ENCODE measurements at places on chromosomes 13 and 19. TPM values are rescaled to one million over a fixed set of nuclear protein-coding genes. Genes with fewer than 3 reads are reported as not detected.
A peak's percentile ranks its signal among the peaks of the same experiment; 100 is the strongest.

Gene KLF1
- not detected for polyA plus RNA-seq

Gene PRSS57
- polyA plus RNA-seq, result not detected

Gene CGB3
- 0.10 TPM for polyA plus RNA-seq

Gene CABP5
- not detected for polyA plus RNA-seq

Gene DPF1
- 4.3 TPM for polyA plus RNA-seq

Gene NLRP7
- not detected for polyA plus RNA-seq

Gene CYP2A6
- polyA plus RNA-seq, result not detected

Gene GFY
- not detected for polyA plus RNA-seq

Gene KLK6
- not detected for polyA plus RNA-seq

Gene GDF15
- polyA plus RNA-seq, result 129 TPM

Gene CPT1C
- polyA plus RNA-seq, result 118 TPM

Gene FCAR
- not detected for polyA plus RNA-seq

DNA sequence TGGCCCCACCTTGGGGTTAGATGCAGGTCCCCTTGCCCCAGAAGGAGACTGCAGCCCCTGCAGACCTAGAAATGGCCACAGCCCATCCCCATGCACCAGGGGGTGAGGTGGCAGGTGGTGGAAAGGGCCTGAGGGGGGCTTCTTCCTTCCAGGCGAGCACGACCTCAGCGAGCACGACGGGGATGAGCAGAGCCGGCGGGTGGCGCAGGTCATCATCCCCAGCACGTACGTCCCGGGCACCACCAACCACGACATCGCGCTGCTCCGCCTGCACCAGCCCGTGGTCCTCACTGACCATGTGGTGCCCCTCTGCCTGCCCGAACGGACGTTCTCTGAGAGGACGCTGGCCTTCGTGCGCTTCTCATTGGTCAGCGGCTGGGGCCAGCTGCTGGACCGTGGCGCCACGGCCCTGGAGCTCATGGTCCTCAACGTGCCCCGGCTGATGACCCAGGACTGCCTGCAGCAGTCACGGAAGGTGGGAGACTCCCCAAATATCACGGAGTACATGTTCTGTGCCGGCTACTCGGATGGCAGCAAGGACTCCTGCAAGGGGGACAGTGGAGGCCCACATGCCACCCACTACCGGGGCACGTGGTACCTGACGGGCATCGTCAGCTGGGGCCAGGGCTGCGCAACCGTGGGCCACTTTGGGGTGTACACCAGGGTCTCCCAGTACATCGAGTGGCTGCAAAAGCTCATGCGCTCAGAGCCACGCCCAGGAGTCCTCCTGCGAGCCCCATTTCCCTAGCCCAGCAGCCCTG is 4.2 kb upstream of the F10 start:
- no peak for DNase-seq

DNA sequence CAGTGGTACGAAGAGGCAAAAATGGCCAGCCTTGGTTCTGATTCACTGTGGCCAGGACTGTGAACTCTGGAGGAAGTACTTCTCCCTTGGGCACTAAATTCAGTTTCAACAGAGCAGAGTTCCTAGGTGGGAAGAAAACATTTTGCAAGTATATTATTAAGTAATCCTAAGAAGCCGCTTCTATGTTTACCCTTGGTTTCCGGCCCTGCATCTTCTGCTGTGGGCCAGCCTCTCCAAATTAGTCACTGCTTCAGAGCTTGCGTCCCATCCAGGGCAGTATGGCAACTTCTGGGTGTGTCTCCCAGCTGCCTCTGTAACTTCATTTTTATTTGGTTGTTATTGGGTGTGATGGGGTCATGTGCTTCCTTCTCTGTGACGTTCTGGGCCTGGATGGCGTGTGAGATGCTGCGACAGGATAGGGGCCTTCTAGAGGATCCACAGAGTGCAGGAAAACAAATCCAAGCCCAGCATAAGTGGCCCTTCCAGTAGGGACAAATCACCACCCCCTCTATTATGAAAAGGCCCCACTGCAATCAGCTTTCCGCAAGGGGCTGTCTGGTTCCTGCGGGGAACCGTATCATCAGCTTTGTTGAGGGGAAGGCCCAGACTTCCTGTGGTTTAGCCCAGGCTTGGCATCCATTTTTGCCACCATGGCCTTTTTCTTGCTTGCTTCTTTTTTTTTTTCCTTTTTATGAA is 55.1 kb upstream of the C1QTNF9 start:
- no peak for DNase-seq

- no peak for DNase-seq
These were observed 21.5 kb downstream of the SHC2 start for GRCh38 chr19:439167-439900.

- no peak for DNase-seq
These were observed 94.6 kb downstream of the CRYL1 start for GRCh38 chr13:20431080-20431479.

GRCh38 chr19:47421844-47422395 is 2.6 kb upstream of the MEIS3 start:
- DNase-seq, result peak; percentile 90

GRCh38 chr19:14562660-14563589 is 8.9 kb downstream of the NDUFB7 start:
- DNase-seq, result peak; percentile 22

- DNase-seq, result no peak
These were observed 9.9 kb upstream of the CCNP start for GRCh38 chr19:40236366-40236765.

DNA sequence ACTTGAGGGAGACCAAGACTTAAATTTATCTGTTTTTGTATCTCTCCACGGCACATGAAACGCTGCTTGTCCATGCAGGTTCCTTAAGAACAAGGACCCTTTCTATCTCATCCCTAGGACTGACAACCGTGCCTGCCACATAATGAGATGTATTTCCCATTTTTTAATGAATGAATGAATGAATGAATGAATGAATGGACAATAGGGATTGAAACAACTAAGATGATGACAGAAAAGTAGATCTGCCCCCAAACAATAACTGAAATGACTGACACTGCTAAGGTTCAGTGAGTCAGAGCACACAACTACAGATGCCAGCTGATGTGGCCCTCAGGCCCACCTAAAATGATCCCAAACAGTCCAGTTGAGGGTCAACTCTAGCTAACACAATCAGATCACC is 69.8 kb downstream of the USP12 start:
- DNase-seq, result no peak

- no peak for DNase-seq
These were observed 44.3 kb downstream of the MUC16 start for GRCh38 chr19:8965887-8966286.

DNA sequence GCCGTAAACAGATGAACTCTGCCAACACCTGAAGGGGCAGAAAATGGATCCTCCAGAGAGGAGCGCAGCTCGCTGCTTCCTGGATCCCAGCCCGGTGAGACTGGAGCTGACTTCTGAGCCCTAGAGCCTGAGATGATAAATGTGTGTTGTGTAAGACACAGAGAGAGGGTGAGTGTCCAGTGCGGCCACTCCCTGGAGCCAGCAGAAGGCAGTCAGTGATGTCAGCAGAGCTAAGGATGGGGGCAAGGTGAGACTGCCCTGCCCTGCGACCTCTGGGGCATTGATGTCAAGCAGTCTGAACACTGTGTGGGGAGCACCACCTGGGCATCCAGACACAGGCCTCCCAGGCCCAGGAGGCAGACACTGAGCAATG is 9.7 kb upstream of the SLC35E1 start:
- no peak for DNase-seq

DNA sequence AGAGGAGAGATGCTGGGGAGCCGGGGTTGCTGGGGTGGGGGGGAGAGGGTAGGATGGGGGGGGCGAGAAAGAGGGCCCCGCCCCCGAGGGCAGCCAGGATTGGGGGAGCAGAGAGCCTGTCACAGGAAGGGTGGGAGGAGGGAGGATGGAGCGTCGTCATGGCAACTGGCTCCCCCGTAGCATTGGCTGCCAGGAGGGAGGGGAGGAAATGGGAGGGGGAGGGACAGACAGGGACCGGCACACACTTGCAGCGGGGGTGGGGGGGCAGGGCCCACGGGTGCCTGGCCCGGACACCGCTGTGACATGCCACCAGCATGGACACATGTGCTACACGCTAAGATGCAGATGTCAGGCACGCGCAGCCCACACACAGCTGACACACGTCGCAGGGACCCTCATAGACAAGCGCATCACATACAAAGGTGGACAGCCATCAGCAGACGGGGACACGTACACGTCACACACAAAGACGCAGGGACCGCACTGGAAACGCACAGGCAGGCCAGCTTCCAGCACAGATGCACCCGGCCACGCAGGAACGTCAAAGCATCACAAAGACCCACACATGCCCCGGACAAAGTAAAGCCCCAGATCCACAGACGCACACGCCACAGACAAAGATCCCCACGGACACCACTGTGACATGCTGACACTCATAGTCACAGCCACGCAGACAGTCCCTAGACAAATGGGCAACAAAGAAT is at the start of gene LMTK3:
Gene LMTK3, minus strand, starts transcription at position 36 of the 704 bp plus-strand sequence. CDS start 259 bp downstream, outside the sequence.
- DNase-seq, result peak; percentile 97

GRCh38 chr13:57424379-57424778 is 207.2 kb upstream of the PCDH17 start:
- no peak for DNase-seq

- DNase-seq, result no peak
These were observed 335.4 kb upstream of the PCDH20 start for GRCh38 chr13:61751039-61751438.

DNA sequence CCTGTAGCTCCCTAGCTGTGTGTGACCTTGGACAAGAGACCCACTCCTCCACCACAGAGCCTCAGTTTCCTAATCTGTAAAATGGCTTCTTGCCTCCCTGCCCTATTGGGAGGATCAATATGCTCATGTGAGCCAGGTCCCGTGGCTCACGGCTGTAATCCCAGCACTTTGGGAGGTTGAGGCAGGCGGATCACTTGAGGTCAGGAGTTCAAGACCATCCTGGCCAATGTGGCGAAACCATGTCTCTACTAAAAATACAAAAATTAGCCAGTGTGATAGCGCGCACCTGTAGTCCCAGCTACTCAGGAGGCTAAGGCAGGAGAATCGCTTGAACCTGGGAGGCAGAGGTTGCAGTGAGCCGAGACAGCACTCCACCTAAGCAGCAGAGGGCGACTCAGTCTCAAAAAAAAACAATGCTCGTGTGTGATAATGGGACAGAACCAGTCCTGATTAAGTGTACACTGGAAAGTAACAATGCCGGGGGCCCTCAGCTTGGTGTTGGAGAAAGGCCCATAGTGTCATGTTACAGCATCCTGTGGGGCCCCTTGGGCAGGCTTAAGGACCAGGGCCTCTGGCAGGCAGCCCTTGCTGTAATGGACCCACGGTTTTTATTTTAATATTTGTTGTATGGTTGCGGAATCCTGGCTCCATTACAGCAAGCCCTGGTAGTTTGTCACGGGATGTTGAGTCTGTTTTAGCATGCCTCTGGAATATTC is 6.8 kb downstream of the RPS11 start:
- peak; percentile 64 for DNase-seq

All from SK-N-SH (cell line).